ENCODE measurements at places on chromosomes 7 and 10.

DNA sequence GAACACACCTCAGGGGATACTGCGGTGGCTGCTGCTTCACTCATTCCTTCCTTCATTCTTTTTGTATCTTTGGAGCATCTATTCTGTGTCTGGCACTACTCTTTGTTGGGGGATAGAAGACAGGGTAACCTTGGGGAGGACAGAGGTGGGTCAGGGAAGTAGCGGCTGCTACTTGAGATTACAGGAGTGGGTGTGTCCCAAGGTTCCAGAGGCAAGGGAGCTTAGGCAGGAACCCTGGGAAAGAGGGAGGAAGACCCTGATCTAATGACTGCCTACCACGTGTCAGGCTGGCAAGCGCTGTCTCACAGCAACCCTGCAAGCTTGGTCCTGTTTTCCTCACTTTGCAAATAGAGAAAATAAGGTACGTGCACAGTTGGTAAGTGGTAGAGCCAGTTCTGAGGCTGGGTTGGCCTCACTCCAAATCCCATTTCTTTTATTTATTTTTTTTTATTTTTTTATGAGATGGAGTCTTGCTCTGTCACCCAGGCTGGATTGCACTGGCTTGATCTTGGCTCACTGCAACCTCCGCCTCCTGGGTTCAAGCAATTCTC, 985.9 kb upstream of the ZNF722 start:
- no peak for DNase-seq

- no peak for DNase-seq
Measured at GRCh38 chr10:101704331-101704730, 9.4 kb upstream of the FBXW4 start.

GRCh38 chr7:103765901-103766300, 223.6 kb downstream of the RELN start:
- no peak for DNase-seq

DNA sequence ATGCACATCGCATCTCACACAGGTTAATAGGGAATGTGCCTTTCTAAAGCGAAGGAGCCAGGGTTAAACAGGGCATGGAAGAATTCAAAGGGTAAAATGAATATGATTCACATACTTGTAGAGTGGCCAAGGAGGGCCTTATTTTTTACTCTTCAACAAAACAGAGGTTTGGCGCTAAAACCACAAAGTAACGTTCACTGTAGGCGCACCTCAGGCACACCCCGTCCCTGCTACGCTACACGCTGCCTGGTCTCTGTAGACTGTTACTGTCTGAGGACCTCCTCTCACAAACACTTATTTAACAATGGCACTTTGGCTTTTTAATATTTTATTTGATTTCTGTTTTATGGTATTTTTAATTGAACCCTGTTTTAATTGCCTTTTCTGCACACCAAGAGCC, 462.1 kb upstream of the GALNT17 start:
- no peak for DNase-seq

DNA sequence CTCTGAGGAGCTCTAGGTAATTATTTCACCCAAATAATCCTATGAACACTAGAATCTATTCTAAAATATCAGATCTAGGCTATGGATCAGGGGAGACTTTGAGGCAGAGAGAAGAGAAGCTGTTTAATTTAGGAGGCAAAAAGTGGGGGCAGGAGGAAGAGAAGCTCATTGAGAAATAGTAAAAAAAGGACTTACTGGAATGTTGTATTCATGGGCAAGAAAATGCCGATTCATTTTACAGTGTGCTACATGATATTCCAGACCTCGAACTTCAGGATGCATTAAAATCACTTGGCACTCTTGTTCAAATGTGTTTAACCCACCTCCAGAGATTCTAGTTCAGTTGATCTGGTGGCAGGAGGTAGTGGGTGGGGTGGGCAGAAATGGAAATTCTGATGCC, 109.5 kb upstream of the ITGB1 start:
- DNase-seq, result no peak

- DNase-seq, result no peak
Measured at GRCh38 chr10:35226507-35226906, 99.9 kb downstream of the CREM start.

- DNase-seq, result no peak
Measured at GRCh38 chr10:71695502-71696476, 23.8 kb downstream of the C10orf105 start.

DNA sequence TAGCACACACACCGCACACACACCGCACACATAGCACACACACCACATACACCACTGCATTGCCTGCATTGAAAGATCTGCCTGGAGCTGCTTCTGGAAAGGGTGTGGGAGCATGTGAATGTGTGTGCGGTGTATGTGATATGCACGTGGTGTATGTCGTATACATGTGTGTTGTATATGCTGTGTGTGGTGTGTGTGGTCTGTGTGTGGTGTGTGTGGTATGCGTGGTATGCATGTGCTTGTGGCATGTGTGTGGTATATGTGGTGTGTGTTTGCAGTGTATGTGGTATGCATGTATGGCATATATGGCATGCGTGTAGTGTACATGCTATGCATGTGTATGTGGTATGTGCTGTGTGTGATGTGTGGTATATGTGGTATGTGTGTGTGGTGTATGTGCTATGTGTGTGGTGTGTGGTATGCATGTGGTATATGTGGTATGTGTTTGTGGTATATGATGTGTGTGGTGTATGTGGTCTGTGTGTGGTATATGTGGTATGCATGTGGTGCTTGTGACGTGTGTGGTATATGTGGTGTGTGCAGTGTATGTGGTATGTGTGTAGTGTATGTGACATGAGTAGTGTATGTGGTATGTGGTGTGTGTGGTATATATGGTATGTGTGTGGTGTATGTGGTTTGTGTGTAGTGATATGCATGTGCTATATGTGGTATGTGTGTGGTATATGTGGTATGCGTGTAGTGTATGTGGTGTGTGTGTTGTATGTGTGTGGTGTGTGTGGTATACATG, 176.2 kb downstream of the WDR37 start:
- no peak for DNase-seq

GRCh38 chr10:75043256-75044131, 68.0 kb upstream of the SAMD8 start:
- DNase-seq, result peak; percentile 9

GRCh38 chr10:60645980-60646379, 132.3 kb upstream of the CDK1 start:
- DNase-seq, result no peak

DNA sequence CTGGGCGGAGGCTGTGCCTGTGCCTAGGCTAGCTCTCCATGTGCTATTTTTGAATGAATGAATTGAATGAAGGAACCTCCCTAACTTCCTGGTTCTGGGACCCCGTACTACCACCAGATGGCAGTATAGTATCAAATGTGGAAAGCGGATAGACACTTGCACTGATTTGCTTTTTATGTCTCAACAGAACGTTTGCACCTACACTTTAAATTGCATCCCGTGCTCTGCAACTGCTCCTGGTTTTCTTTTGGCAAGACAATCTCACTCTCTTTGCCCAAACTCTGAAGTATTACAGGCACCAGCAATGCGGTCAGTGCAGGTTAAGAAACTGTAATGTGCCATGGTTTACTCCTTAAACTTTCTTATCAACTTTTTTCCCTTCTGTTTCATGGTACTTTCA, 6.5 kb downstream of the FZD8 start:
- no peak for DNase-seq

DNA sequence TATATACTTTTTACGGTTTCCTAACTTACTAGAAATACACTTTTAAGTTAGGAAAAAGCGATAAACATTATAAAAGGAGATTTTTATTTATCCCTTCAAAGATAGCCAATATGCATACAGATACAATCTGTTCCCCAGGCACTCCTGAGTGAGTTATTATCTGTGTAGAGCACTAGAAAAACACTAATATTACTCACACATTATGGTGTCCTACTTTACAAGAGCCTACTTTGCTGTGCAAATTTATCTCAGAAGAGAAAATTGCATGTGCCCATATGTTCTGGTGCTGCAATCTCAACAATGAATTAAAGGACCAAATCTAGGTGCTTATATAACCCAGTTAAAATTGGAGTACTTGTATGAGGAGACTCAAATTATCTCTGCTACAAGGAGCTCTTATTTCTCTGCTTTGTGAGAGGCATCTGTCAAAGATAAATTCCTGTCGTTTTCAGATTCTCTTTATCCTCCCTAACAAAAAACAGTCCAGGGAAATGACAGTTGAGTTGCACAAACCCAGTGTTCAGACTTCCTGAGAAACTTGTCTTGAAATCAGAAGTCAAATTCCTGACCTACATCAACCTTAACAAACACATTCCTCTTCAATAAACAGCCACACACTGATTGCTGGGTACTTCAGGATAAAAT, 28.9 kb downstream of the CPA1 start:
- no peak for DNase-seq

DNA sequence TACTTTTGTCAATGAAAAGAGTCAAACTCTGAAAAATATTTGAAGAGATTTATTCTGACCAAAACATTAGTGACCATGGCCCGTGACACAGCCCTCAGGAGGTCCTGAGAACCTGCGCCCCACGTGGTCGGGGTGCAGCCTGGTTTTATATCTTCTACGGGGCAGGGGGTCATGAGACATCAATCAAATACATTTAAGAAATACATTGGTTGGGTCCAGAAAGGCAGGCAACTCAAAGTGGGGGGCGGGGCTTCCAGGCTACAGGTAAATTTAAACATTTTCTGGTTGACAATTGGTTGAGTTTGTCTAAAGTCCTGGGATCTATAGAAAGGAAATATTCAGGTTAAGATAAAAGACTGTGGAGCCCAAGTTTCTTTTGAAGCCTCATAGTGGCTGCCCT, 34.8 kb upstream of the BNIP3 start:
- no peak for DNase-seq

DNA sequence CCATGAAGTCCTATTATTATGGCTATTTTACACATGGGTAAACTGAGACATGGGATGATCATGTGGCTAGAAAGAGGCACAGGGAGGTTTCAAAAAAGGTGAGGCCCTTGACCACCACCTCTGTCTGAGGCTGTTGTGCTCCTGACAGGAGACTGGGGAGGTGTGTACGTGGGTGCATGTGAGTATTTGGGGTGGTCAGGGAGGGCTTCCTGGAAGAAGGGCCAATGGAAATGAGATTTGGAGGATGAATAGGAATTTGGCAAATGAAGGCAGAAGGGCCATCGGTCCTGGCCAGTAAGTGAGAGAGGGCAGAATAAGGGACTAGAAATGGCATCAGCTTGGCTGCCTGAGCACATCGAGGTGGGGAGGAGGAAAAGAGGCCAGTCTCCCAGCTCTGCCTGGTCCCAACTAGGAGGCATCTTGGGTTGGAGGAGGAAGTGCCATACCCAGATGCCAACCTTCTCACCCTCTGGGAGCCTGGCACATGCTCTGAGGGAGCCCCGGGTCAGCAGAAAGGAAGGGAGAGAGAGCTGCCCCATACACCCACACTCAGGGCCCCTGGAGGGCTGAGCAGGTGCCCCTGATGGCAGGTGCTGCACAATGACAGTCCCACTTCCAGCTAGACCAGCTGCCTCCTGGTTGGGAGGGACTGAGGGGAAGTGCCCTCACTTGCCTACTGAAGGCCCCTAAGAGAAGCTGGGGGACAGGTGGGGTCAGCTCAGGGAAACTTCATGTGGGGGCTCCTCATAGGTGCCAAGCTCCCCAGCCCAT, 47.7 kb downstream of the CDH23 start:
- DNase-seq, result no peak

Measured in activated CD4-positive, alpha-beta T cell treated with anti-CD3 and anti-CD28 coated beads, Interleukin-2, amount 50 U/mL, for 4 hours (primary cell).